ENCODE measurements at places on chromosomes 3 and 15. TPM values are rescaled to one million over a fixed set of nuclear protein-coding genes. Genes with fewer than 3 reads are reported as not detected.

LMLN gene
- total RNA-seq = 10.0 TPM

EPHB3 gene
- total RNA-seq = 8.5 TPM

AMOTL2 gene
- total RNA-seq = 100 TPM

TEX55 gene
- total RNA-seq = not detected

CCR2 gene
- not detected for total RNA-seq

Data from uterine smooth muscle cell (primary cell).